ENCODE measurements at places on chromosomes 6 and 20.

DNA sequence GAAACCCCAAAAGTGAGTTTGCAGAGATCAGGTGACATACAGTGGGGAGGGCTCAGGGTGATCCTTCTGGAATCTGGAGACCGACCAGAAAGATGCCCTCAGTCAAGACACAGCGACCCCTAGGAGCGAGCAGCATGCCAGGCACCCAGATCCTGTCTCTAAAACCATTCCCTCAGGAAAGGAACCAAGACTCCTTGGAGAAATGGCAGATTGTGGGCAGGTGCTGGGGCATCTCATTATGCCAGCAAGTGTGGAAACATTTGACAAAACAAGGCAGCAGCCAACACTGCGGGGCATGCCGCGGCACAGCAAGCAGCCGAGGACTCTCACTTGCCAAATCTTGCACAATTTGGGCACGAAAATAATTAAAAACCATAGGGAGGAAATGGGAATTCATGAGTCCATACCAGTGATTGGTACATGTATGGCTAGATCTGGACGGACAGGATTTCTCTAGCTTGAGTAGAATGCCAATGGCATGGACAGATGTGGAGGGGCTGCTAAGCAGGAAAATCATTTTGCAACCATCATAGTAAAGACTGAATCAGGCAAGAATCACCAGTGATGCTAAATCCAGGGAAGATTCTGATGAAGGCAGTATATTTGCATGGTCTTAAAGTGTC is 76.9 kb downstream of the GINS1 start:
- no peak for DNase-seq

GRCh38 chr6:76004202-76004601 is 68.3 kb downstream of the IMPG1 start:
- DNase-seq: no peak

DNA sequence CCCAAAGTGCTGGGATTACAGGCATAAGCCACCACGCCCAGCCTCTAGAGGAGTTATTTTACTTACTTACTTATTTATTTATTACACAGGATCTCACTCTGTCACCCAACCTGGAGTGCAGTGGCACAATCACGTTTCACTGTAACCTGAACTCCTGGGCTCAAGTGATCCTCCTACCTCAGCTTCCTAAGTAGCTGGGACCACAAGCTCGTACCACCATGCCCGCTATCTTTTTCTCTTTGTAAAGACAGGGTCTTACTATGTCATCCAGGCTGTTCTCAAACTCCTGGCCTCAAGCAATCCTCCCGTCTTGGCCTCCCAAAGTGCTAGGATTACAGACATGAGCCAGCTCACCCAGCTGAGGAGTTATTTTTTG is 1.6 kb upstream of the TRIB3 start:
- no peak for DNase-seq

- DNase-seq: no peak
Observed at GRCh38 chr6:107622269-107622668, 132.4 kb downstream of the SOBP start.

GRCh38 chr6:148890096-148890495 is 143.3 kb downstream of the UST start:
- no peak for DNase-seq

Measured in GOT3 (cell line).